ENCODE measurements at places on chromosomes 4 and X. TPM values are rescaled to one million over a fixed set of nuclear protein-coding genes. Genes with fewer than 3 reads are reported as not detected.

DNA sequence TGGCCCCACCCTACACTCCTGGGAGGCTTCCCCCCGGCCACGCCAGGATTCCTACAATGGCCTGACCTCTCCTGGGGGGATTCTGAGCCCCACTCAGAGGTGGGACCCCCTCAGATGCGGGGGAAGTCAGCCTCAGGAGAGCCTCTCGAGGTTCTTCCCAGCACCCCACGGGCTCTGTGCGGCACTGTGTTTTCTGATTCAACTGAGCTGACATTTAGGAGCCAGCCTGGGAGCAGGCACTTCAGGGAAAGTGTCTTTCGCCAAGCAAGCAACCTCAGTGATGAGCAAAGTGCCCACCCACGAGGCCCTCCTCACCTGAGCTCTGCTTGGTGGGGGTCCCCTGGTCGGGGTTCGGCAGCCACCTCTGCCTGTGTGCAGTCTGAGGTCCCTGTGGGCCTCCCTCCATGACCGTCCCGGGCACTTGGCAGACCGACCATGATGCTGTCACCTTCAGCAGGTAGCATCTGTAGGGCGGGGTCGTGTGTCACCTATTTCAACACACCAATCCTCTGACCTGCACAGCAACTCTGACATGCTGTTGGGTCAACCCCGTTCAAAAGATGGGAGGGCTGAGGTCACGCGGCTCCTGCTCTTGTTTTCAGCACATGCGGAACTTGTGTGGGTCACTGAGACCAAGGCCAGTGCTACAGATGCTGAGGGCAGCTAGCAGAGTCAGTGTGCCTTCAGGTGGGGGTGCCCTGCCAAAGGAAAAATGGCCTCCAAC lies 46.2 kb downstream of the ADRA2C start:
- peak; percentile 84 for DNase-seq

The RIPPLY1 gene
- total RNA-seq, result not detected

GRCh38 chr4:25859429-25860148 lies 3.2 kb downstream of the SEL1L3 start:
- no peak for DNase-seq

DNA sequence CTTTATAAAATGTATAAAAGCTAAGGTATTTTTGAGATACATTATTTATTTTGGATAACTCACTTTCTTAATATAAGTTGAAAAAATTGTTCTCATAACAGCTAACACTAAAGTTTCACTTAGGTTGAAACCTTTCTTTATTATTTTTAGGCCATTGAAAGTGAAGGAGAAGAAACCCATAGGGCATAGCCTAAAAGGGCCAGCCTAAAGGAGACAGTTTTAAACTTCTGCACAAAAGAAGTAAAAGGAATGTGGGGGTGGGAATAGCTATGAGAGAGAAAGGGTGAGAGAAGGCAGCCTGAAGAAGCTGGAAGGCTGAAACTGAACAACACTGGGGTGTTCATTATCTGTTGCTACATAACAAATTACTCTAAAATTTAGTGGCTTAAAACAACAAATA lies 57.6 kb upstream of the RAPGEF2 start:
- DNase-seq, result no peak

- no peak for DNase-seq
These were observed 16.1 kb upstream of the ATP8A1 start for GRCh38 chr4:42673082-42673425.

- no peak for DNase-seq
These were observed 77.2 kb downstream of the DCHS2 start for GRCh38 chr4:154414371-154414770.

DNA sequence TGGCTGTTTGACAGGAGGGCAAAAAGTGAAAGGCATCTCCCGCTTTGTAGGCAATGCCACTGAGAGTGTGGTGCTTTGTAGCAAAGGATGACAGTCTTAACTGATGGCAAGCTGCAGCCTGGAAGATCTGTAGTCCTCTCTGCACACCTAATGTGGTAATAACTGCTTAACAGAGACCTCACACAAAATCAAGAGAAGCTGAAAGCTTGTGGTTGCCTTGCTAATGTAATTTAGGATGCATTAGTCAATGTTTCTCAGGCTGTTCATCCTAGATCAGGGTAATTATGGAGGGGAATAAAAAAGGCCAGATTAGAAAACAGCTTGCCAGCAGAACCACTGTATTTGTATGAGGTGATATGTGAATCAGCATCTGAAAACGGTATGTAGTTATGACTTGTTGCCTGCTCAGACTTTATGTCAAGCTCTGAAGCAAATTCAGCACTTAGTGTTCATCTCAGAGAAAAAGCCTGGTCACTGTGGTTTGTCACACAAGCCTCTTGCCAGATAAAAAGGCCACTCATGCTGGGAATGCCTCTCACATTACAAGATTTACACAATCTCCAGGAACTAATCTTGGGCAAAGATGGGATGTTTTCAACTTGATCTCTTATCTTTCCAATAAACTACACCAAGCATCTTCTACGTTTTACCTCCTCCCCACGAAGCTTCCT lies 130.8 kb downstream of the ENOX2 start:
- no peak for DNase-seq

DNA sequence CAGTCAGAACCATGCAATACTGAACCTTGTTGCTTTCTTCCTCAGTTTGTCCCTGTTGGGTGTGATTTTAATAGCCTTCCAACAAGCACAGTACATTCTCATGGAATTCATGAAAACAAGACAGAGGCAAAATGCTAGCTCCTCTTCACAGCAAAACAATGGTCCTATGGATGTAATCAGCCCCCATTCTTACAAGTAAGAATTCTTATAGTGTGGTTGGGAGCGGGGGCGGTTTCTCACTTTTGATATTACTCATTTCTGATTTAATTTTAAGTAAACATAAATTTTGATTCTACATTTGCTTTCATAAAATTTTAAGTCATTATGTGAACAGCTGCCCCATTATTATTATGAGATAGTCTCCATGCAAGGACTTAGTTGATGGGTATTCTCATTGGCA lies 80.8 kb upstream of the TLR2 start:
- DNase-seq, result no peak

GRCh38 chr4:2320152-2320551 lies 58.2 kb upstream of the MXD4 start:
- DNase-seq, result no peak

DNA sequence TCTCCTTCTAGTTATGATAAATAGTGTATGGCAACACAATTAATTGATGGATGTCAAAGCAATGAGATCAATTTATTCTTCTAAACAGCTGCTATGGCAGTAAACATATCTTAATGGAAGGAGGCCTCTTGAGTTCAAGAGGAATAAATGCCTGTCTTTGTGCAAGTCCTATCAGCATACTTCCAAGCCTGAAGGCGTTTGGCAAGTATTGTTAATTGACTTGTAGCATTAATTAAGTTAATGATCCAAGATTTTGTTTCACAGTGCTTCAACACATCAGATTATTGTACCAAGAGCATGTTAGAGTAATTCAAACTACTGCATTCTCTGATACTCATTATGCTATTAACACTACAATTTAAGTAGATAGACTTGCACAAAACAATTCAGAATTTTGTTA lies 144.8 kb downstream of the FAT4 start:
- DNase-seq, result no peak

The OPN1MW2 gene
- not detected for total RNA-seq

DNA sequence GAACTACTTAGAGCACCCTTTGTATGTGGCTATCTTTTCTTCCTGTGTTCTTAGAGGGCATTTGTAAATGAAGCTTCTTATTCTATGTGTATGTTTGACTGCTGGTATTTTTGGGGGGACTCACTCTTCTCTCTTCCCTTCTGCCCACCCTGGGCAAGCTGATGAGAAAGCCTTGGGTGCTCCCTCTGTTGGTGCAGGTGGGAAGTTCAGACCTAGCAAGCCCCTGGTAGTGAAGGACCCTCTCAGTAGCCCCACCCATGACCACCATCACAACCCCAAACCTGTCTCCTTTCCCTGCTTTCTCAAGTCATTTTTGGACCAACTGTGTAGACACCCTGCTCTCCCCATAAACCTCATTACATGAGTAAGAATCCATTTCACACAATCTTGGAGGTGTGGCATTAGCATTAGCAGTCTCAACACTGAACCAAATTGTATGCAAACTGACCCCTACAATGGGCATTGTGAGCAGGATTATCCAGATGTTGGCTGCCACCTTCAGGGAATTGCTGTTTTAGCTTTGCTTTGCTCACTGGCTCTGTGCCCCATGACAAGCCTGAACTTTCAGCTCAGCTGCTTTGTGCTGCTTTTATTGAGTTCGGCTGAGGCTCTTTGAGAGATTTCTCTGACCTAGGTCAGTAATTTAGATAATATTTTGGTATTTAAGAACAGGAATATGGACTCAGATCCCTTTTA lies 27.9 kb downstream of the TRIM61 start:
- no peak for DNase-seq

All from chondrocyte (in vitro differentiated cells).